ENCODE measurements at places on chromosomes 11 and 22.

- DNase-seq = no peak
Measured at GRCh38 chr11:65870706-65871681, 1.6 kb downstream of the EFEMP2 start.

GRCh38 chr22:44676441-44677352, 25.3 kb upstream of the PRR5 start:
- no peak for DNase-seq

DNA sequence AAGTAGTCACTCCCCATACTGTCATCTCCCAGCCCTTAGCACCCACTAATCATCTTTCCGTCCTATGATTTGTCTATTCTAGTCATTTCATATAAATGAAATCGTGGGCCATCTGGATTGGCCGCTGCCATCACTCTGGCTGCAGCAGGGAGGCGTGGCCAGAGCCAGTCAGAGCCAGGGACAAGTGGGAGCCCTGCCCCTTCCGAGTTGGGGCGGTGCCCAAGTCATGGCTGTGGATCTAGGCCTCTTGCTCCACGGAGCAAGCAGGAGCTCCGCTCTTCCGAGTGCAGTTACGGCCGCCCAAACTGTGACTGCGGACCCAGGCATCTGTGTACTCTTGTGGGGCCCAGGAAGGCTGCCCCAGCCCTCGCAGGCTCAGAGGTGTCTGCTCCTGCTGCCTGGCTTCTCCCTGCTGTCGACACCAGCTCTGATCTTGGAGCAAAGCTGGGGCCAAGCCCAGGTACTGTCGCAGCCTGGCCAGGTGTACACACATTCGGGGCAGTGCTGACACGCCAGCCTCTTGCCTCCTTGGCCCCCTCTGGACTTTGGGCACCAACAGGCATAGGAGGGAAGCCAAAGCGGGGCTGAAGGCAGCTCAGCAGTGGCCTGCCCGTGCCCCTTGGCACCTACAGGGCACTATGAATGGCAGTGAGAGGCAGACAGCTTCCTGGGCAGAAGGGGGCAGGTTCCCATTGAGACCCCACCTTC, 8.4 kb downstream of the MRPL48 start:
- no peak for DNase-seq

GRCh38 chr11:87304412-87304811, 266.7 kb downstream of the TMEM135 start:
- DNase-seq = no peak

DNA sequence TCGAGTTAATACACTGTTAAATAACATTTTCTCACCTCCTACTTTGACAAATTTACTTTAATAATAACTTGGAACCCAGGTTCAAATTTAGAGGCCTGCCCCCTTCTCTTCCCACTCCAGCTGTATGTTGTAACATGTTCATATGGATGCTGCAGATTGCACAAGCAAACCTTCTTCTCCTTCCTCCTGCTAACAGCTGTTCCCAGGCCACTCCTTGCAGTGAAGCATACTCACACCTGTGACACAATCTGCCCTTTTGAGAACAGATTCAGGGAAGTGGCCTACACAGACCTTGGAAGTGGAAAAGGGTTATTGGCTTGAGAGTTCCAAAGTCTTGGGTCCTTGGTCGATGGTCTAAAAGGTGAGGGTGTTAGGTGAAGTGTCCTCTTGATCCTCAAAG, 131.9 kb downstream of the TEAD1 start:
- no peak for DNase-seq

DNA sequence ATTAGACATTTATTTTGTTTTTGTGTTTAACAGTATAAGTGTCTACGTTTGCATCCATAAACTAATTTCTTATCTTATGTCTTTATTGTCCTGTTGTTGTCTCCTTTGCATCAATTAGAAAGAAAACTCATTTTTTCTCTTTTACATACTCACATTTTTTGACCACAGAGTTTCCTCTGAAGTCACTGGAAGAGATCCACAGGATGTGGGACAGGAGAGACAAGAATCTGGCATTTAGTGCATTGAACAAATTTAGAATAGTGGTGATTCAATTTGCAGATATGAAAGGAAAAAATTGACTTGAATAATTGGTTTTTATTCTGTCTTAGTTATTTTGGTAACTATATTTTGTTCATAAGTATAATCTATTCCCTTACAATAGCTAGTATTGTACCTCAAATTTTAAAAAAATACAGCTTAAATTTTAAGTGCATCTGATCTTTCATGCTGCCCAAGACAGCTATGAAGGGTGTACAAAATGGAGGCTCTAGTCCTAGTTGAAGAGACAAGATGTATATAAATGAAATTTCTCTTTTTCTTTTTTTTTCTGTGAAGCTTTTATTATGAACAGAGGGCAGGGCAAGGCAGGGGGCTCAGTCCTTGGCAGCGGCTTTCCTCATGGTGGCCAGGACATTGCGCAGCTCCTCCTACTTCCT, 24.4 kb downstream of the HORMAD2 start:
- DNase-seq = no peak

DNA sequence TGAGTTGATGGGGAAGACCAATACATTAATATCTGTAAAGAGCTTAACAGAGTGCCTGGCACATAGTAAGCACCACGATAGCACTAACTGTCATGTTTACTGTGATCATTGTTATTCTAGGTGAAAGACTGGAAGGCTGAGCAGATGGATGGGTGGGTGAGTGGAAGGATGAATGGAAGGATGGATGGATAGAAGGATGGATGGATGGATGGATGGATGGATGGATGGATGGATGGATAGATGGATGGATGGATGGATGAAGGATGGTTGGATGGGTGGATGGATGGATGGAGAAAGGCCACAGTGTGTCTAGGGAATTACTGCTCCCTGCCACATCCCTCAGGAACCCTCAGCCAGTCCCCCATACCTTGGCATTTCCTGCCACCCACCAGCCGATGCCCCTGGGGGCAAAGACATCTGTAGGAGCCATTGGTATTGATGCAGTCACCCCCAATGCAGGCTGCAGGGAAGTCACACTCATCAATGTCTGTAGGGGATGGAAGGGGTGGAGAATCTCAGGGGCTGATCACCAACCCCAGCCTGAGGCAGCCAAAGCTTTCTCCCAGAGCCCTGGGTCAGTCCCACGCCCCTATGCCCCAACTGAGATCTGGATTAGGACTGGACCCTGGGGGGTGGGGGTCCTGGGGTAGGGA, 15.3 kb downstream of the LTBP3 start:
- DNase-seq = no peak

DNA sequence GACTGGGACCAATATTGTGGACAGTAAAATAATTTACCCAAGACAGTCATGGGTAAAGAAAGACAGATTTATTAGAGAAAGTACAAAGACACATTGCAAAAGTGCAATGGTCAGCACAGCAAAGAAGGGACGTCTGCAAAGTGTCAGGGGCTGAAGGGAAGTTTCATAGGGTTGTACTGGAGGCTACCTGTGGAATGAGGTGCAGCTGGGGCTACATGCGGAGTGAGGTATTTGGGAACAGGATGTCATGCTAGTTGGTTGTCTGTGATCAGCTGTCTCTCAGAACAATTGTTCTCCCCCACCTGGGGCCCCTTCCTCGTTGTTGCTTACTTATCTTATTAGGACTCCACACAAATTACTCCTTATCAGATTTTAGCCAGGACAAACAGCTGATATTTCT, 11.4 kb upstream of the APOL3 start:
- no peak for DNase-seq

DNA sequence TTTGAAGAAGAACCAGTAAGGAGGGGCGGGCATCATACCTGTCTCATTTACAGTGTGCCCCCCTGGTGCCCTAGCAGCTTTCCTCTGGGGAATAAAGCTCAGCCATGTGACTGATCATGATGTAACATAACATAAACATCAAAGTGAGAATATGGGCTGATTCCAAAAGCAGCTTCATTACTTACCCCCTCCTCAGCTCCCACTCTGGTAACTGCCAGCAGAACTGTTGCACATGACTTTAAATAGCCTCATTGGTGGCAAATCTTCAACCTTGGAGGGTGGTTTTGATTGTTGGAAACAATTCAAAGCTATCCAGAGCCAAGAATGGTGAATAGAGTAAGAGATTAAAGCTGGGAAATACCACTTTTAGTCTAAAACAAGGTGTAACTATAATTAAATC, 384.6 kb downstream of the BUD13 start:
- no peak for DNase-seq

DNA sequence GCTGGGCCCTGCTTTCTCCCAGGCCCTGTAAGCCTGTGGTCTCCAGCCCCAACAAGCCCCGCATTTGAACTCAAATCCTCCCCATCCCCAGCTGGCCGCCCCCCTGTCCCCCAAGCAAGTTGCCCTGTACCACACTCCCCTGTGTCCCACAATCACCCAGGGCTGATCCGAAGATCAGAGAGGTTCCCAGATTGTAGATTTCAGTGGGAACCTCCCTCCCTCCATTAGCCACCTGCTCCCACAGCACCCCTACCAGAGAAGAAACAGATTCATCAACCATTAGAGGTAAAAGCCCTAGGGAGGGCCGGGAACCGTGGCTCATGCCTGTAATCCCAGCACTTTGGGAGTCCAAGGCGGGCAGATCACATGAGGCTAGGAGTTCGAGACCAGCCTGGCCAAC, 107.5 kb downstream of the FEZ1 start:
- DNase-seq = no peak

DNA sequence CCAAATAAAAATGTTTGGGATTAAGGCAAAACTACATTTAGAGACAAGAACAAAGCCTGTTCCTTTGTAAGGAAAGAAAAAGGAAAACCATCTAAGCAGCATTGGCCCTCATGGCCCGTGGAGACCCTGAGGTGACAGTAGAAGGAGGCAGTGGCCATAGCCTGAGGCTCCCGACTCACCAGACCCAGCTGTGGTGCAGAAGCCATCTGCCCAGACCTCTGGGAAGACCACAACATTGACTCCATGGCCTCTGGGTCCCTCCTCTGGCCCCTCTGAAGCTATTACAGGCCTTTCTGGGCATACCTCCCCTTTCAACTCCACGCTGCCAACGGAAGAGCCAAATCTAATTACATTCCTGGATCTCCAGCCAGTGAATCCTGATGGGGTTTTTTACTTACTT, 6.4 kb downstream of the PRAME start:
- DNase-seq = no peak

- DNase-seq = no peak
Measured at GRCh38 chr11:210122-210802, 2.8 kb downstream of the RIC8A start.

GRCh38 chr11:103530257-103530656, 421.0 kb downstream of the DYNC2H1 start:
- DNase-seq = no peak

DNA sequence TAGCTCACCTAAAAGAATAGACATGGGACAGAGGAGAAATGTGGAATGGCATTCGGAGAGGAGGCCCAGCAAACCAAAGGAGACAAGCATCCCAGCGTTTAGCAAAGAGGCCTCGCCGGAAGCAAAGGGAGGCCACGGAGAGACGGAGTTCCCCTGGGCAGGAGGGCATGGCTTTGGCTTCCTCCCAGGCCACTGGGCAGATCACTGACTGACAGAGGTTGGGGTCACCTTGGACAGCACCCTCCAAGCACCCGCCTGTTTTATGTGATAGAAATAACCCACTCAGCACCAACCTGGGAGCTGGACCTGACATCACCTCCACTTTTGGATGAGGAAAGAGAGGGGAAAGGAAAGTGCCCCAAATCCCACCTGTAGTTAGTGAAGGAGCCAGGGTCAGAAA, 434.1 kb downstream of the BRD1 start:
- no peak for DNase-seq

- no peak for DNase-seq
Measured at GRCh38 chr11:9385327-9385899, 961 bp downstream of the IPO7 start.

DNA sequence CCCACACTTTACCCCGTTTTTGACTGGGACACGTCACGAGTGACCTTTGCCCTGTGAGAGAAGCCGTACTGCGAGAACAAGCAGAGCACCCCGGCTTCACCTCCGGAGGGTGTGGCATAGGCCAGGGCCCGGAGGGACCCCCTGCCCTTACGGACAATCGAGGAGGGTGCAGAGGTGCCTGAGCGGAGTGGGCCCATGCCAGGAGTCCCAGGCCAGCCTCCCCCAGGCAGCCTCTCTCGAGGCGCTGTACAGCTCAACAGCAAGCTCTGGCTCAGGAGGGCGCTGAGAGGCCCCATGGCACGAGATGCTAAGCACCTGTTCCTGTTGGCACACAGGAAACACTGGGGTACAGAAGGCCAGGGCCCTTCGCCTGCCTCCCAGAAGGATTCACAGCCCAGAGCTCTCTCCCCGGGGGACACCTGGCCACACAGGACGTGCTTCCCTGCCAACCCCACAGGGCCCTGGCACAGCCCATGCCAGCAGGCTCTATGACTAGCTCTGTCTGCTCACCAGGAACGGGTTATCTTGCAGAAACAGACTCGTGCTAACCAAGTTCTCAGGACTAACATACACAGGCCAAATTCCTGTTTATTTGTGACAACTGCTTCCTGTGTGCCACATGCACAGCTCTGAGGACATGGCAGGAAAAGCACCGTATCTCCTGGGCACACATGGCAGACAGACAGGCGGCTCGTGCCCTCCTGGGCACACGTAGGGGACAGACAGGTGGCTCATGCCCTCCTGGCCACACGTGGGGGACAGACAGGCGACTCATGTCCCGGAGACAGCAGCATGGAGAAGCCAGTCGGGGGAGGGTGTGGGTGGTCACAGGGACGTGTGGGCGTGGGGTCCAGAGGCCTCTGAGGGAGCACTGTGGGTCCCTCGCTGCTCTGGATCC, 11.6 kb downstream of the TOLLIP start:
- DNase-seq = no peak

- no peak for DNase-seq
Measured at GRCh38 chr11:40032331-40032730, 1427.1 kb downstream of the LRRC4C start.

DNA sequence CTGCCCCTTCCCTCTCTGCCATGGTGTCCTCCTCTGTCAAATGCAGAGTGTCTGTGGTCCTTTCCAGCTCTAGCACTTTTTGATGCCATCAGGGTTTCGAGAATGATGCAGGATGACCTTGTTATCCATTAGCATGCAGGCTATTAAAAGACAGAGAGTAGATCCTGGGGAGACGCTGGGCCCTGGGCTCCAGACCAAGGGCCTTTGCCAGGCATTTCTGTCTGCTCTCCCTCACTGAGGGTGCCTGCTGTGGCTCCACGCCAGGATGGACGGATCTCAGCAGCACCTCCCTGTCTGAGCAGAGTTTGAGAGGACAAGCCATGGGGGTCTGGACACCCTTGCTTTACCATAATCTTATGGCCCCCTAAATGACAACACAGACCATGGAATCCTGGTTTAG, 110.8 kb upstream of the CD82 start:
- DNase-seq = no peak

DNA sequence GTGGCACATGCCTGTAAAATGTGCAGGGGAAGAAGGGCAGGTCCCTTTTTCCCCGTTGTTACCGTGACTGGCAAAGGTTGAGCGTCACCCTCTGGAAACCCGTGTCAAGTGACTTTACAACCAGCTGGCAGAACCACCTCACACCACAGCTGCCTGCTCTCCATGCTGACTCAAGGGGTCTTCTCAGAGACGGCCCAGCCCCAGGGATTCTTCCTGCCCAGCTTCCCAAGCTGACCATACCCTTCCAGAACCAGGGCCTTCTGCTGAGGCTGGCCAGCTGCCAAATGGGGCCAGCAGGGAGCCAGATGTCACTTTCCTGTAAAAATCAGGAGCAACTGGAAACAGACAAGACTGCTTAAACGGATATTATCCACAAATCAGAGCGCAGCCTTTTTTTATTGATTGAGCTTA, 6.3 kb downstream of the PC start:
- no peak for DNase-seq

GRCh38 chr11:127862406-127862805, 725.0 kb downstream of the ETS1 start:
- no peak for DNase-seq

All from stimulated activated CD8-positive, alpha-beta memory T cell treated with anti-CD3 and anti-CD28 coated beads, Interleukin-2, amount 100 ng/mL, for 48 hours (primary cell).